ENCODE measurements at places on chromosomes 4 and X.
A peak's percentile ranks its signal among the peaks of the same experiment; 100 is the strongest.

GRCh38 chr4:80206521-80207171, 9.3 kb downstream of the PRDM8 start:
- DNase-seq = no peak

DNA sequence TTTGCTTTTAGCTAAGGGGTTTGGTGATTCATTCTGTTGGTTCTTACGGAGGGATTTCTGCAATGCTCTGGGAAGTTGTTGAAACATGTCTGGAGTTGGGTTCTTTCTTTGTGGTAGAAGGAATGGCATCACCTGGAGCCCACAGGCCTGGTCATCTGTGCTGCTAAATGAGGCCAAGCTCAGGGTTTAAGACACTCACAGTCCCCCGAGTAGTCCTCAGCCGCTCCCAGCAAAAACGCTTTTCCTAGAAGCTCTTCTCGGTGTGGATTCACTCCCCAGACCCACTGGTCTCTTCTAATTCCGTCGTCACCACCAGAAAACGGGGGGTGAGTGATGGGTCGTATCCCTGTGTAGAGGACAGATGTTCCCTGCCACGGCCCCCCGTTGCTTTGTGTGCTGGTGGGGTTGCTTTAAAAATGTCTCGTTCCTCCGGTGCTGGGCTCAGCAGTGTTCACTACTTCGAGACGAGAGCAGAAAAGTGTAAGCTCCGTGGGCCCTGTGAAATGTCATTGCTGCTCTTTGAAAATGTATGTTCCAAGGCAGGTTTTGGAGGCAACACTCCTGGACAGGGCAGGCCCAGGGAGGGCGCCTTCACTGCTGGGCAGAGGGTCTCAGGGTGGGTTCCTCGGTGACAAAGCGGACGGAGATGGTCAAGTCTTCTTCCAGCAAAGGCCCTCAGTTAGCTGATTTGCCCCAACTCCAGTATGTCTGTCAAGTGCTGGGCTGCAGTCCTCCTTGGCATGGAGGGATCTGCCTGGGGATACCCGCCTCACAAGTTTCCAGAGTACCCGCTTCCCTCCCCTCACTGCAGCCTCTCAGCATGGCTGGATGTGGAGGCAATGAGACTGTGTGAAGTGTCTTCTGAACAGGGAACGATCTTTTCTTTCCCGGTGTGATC, 37.3 kb downstream of the PSAPL1 start:
- DNase-seq = no peak

DNA sequence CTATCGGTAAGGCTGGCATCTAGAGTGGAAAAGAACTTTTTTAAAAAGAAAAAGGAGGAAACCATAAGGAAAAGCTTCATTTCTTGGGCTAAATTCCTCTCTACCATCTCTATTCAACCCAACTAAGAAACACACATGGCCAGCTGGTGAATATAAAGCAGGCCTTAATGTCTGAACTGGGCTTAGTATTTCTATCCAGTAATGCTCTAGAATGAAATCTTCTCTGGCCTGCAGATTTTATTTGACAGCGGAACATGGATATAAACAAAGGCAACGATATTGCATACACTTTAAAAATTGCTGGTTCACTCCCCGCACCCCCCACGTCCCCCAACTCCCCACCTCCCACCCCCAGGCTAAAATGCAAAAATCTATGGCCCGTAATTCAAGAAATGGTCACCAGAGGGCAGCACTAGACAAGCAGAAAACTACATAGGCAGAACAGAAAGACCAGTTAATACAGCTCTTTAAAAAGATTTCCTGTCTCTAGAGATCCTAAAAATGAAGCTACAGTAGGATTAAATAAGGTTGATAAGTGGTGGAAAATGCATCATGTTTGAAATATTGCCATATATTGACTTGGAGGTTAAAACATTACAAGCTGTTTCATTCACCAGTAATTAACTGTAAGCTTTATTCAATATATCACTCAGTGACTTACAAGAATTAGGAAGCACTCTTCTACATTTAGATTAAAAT, 155.2 kb upstream of the GALNT7 start:
- peak; percentile 70 for DNase-seq

DNA sequence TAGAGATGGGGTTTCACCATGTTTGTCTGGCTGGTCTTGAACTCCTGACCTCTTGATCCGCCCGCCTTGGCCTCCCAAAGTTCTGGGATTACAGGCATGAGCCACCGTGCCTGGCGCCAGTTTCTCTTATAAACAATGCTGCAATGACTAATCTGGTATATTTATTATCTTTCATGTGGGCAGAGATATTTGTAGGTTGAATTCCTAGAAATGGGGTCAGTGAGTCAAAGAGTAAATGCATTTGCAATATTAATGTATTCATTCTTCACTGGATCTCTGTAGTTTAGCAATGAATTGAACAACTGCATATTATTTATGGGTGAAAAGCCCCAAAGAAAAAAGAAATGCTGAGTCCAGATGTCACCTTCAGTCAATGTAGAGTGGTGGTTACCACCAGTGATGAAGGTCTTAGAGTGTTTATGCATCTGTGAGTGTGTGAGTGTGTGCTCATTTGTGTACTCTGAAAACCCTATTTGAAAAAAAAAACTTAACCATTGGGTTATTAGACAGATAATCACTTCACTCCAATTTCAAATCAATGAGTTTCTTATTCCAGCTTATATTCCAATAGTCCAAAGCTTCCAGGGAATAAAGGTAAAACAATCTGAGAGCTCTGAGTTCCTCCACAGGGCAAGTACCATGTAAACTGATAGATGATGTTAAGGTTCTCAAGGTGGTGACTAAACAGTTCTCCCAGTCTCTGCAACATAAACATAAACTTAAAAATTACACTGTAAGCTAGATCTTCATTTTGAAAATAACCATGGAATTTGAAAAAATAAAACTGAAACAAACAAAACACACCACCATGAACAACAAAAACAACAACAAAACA, 22.6 kb upstream of the CD38 start:
- DNase-seq = no peak

DNA sequence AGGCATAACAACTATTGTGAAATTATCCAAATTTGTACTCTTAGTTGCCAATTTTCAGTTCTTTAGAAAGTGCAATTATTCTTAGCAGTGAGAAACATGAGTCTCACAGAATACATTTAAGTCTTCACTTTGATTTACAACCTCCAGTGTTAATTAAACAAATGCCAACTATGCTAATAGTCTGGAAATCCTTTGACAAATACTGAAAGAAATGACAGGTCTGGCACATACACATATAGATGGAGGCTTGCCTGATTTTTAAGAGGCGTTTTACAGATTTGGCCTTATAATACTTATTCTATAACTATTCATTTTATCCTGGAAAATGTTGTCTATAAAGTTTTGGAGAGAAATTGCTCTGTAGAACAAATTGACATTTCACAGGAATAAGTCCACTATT, 320.1 kb downstream of the TRIML1 start:
- no peak for DNase-seq

DNA sequence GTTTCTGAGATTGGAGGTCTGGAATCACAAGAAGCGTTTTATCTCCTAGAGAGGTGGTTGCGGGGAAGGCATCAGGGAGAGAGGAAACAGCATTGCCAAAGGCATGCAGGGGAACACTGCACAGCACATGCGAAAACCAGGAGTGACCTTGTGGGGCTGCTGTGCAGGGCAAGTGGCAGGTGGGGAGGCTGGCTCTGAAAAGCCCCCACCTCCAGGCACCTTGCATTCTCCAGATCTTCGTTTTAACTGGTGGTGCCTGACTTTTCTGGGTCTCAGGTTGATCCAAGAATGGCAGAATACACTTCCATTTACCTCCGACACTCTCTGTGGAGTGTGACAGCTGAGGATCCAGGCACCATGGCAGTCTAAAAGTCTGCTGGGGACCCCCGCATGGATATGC, 209.4 kb upstream of the LEF1 start:
- no peak for DNase-seq

DNA sequence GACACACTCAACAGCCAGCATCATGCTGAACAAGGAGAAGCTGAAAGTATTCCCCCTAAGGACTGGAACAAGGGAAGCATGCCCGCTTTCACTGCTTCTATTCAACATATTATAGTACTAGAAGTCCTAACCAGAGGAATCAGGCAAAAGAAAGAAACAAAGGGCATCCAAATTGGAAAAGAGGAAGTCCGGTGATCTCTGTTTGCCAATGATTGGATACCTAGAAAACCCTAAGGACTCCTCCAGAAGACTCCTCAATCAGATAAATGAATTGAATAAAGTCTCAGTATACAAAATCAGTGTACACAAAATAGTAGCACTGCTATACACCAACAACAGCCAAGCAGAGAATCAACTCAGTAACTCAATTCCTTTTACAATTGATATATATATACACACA, 44.8 kb downstream of the ARFIP1 start:
- DNase-seq = no peak

DNA sequence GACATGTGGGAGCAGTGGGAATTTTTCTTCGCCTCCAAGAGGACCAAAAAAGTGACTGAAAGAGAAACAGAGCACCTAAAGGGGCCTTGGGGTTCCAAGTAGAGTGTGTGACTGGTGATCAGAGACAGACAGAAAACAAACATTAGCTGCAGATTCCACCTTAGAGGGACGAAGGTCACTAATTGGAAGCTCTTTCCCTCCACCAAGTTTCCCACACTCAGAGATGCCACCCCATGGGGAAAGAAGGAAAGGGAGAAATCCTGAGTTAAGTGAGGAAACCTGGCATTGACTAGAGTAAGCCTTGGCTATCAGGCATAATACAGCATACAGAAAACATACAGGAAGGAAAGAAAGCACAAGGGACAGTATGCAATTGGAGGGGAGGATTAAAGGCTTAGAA, 90.9 kb downstream of the HNRNPD start:
- DNase-seq = no peak

DNA sequence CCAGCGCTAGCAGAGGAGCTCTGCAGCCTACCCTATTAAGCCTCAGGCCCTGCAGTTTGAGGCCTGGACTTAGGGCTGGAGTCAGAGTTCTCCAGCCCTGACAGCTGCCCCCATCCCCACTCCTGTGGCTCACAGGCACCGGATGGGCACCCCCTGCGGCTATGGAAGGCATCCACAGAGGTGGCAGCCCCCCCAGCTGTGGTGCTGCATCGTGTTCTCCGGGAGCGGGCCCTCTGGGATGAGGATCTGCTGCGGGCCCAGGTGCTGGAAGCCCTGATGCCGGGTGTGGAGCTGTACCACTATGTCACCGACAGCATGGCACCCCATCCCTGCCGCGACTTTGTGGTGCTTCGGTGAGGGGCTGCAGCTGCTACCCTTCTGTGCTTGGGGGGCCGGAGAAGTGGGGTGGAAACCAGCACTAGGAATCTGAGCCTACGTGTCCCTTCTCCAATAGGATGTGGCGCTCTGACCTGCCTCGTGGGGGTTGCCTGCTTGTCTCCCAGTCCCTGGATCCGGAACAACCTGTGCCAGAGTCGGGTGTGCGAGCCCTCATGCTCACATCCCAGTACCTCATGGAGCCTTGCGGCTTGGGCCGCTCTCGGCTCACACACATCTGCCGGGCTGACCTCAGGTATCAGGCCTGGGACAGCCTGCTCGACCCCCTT, 76.2 kb downstream of the STARD8 start:
- no peak for DNase-seq

- DNase-seq = peak; percentile 61
Measured at GRCh38 chr4:106502106-106502699, 133.6 kb upstream of the GIMD1 start.

DNA sequence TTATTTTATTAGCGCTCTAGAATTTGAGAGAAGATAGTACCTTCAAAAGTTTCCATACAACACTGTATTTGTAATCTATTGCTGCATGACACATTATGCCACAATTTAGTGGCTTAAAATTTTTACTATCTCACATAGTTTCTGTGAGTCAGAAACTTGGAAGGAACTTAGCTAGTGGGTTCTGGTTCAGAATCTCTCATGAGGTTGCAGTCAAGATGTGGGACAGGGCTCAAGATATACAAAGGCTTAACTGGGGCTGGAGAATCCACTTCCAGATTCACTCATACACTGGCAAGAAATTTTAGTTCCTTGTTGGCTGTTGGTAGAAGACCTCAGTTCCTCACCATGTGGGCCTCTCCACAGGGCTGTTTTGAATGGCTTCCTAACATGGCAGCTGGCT, 11.5 kb upstream of the C4orf54 start:
- DNase-seq = no peak

DNA sequence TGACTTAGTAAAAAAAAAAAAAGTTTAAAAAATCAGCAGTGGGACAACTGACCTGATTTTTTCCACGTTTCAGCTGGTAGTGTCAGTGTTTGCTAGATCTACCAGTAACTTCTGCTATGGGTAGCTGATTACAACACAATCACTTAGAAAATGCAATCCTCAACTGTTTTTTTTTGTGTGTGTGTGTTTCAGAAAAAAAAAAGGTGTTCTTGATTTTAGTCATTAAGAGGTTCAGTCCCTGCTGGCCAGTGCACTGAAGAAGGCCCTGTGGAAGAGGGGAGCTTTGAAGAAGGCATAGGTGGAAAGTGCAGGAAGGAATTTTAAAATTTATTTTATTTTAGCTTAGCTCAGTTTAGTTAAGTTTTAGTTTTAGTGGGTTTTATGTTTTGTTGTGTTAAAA, 46.9 kb downstream of the SH2D1A start:
- DNase-seq = no peak

DNA sequence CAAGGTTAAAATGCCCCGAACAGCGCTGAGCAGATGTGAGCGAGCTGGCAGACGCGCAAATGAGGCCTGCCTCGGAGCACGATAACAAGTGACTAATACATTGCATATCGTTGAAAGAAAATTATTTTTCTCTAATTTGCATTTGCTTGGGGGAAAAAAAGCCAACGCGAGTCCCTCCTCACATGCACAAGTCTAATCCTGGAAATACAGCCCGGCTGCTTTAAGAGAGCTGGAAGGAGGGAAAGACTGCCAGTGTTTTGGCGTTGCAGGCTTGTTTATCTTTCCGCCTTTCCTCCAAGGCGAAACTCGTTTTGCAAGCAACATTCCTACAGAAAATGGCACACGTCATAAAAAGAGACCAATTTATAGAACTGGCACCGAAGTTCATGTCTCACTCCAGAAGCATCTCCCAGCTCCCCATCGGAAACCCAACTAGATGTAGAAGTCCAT, 12.6 kb downstream of the BCOR start:
- DNase-seq = peak; percentile 59

GRCh38 chr4:141810038-141810711, 173.8 kb downstream of the IL15 start:
- DNase-seq = no peak

GRCh38 chr4:100162027-100162685, 28.1 kb downstream of the DDIT4L start:
- no peak for DNase-seq

DNA sequence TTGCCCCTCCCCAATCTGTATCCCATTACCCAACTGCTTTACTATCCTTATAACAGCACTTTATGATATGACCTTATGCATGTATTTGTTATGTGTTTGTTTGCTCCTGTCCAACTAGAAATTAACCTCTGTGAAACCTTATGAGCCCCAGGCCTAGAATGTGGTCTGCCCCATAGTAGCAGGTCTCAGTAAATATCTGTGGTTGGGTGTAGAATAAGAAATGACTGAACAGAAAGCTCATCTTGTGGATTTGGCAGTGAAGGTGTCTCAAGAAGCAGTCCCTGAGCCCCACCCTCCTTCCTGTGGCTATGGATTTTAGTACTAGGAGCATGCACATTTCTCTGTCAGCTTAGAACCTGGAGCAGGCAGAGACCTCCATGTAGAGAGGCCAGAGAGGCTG, 229.0 kb upstream of the LCORL start:
- no peak for DNase-seq

- no peak for DNase-seq
Measured at GRCh38 chrX:37686369-37686995, 891 bp downstream of the XK start.

Measured in GM03348 (cell line).